ENCODE measurements at places on chromosomes 12 and 14. TPM values are rescaled to one million over a fixed set of nuclear protein-coding genes. Genes with fewer than 3 reads are reported as not detected.

ADCY6 gene
- total RNA-seq: 11.5 TPM

DNA sequence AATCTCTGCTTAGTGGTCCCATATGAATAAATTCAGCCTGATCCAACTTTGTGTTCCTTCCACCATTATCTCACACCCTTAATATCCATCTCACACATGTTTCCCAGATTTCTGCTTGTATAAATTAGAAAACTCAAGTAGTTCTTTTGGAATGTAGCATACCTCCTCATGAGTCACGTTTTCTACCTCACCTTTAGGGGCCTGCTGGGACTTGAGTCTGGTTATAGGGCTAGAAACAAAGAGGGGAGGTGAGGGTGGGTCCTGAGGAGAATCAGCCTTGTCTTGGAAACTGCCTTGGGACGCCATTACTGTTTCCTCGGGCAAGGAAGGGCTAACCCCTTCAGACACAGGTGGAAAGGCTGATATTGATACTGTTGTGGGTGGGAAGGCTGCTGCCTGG is 51.1 kb downstream of the EMP1 start:
- no peak for DNase-seq

GRCh38 chr12:120529641-120530417 is 871 bp upstream of the COQ5 start:
- DNase-seq: no peak

DNA sequence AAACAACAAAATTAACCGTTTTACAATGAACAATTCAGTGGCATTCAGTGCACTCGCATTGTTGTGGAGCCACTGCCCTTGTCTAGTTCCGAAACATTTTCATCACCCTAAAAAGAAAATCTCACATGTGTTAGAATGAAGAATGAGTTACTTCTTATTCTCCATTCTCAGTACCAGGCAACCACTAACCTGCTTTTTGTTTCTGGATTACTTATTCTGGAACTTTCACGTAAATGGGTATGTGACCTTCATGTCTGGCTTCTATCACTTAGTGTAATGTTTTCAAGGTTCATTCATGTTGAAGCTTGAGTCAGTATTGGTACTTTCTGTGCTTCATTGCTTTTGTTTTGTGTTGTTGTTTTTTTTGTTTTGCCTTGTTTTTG is 15.6 kb downstream of the RCOR1 start:
- DNase-seq: no peak

- no peak for DNase-seq
Observed at GRCh38 chr12:24396224-24396623, 446.8 kb upstream of the SOX5 start.

LMO3 gene
- total RNA-seq: 5.0 TPM

DNA sequence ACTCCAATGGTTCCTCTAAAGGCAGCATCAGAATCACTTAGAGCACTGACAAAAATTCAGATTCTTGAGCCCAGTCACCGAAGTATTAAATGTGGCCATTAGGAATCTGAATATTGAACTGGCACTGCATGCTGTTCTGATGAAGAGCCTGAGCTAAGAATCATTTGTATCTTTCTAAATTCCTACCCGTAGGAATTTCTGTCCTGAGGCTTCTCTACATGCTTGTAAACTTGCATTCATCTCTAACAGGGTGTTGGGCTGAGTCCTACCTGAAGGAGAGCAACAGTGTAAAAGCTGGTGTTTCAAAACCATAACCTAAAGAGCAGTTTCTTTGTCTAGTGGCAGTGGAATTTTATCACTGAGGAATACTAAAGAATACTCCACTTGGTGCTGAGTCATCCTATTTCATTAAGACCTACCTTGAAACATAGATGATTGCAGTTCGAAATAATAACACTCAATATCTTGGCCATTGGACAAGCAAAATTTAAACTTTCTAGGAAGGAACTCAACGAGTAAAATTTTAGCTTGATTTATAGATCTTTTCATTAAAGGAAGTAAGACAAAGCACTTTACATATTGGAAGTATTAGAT is 35.5 kb upstream of the C12orf75 start:
- no peak for DNase-seq

- DNase-seq: no peak
Observed at GRCh38 chr12:99130808-99131553, 485.9 kb downstream of the APAF1 start.

ABCD2 gene
- total RNA-seq: 0.12 TPM

CLEC6A gene
- not detected for total RNA-seq

DNA sequence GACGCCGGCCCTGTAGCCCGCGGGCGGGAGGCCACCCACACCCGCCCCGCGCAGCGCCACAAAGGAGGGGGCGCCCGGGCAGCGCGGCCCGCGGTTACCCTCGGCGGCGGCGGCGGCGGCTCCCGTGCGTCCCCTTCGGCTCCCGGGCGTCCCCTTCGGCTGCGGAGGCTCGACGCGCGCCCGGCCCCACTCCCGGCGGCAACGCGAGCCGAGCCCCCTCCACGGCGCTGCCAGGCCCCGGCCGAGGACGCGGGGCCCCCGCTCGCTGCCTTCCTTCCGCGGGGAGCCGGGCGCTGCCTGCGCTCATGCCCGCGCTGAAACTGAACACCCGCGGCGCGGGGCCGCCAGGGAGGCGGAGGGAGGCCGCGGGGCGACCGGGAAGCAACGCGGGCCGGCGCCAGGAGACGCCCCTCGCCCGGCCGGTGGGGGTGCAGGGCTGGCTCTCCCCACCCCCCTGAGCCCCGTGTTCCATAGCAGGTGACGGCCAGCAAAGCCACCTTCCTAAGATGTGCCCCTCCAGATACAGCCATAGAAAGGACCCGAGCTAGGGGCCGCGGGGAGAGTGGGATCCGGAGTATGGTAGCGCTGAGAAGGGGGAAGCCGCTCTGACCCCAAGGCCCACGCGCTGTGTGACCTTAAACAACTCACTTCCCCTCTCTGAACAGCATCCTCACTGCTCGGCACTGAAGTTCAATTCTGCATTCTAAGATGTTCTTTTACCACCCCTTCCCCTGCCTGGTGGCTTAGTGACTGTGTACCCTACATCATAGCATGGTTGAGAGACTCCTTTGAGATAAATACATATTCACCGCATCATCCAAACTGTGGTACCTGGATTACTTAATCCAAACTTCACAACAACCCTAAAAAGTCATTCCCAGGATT is 42.8 kb downstream of the KDM2B start:
- no peak for DNase-seq

DNA sequence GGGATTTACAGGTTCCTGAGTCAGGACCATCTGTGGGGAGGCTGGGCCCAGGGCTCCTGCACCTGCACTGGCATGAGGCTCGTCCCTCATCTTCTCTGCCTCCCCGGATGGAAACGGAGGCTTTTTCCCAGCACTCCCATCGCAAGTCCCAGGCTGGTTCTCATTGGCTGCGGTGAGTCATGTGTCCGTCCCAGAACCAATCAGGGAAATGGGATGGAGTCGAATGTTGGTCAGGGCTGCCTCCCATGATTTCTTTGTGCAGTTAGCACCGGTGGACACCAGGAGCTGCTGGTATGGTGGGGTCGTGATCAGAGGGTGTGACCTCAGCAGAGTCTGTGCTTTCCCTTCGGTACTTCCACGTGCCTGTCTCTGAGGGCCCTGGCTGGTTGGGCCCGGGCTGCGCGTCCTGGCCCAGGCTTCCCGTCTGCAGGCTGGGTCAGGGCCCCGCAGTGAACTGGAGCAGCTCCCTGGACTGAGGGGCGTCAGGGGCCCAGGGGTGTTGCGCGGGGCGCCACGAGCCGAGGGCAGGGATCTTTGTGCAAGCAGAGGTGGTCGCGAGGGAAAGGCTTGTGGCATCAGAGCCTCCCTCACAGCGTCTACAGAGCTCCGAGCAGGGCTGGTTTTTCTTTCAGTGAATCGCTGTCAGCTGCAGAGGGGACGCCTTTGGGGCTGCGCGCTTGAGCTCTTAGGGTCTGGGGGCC is 168.1 kb downstream of the ADGRD1 start:
- no peak for DNase-seq

All from esophagus squamous epithelium (tissue), 5 donors.